Liver (tissue), 10 donors: ENCODE measurements at places on chromosomes 5 and 9. TPM values are rescaled to one million over a fixed set of nuclear protein-coding genes. Genes with fewer than 3 reads are reported as not detected.

GRCh38 chr5:57209316-57210040 lies 35.6 kb downstream of the GPBP1 start:
- DNase-seq = no peak

GRCh38 chr9:103789686-103790085 lies 304.4 kb upstream of the SMC2 start:
- no peak for DNase-seq

GRCh38 chr5:57382655-57383054 lies 100.0 kb downstream of the ACTBL2 start:
- no peak for DNase-seq

DNA sequence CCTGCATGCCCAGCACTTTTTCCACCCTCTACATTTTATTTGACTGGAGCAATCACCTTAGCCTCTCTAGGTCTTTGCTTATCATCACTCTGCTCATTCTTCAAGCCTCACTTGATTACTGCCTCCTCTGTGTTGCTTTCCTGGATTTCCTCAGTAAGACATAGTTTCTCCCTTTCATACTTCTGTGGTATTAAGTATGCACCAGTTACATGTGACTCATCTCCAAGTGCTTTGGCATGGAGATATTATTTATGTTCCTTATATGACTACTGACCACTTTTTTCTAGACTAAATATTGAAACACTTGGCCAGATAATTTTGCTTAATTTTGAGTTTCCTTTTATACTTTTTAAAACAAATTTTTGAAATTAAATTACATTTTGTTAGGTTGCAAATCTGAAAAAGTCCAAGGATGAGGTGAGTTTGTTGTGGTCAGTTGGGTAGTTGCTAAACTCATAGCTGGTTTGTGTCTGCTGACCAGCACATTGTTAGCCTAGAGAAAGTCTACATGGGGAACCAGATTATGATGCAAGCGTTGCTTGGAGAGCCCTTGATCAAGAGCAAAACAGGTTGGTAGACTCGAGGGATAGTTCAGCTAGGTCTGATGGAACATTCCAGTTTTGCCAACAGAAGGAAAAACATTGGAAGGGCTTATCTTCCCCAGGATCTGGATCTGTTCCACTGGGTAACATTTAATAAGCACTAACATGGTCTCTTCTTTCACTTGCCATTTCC lies 140.2 kb downstream of the TMC1 start:
- no peak for DNase-seq

- DNase-seq = no peak
Observed at GRCh38 chr5:171342362-171343111, 33.5 kb downstream of the TLX3 start.

DNA sequence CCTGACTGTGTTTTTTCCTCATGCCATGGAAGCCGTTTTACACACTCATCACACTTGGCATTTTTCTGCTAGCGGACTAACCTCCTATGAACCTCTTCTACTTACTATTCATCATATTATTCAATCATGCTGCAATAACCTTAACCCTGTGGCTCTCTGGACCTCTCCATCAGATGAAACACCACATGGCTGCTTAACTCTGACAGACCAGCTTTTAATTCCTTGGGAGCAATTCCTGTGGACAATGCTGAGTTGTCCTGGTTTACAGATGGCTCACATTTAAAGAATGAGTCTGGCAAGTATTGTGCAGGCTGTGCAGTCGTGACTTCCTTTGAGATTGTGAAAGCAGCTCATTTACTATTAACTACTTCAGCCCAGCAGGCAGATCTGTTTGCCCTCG lies 9.0 kb downstream of the OR1J1 start:
- DNase-seq = no peak

The HSPB3 gene
- not detected for total RNA-seq

The PCDHAC1 gene
- 0.25 TPM for total RNA-seq

The PCDHGA10 gene
- 3.9 TPM for total RNA-seq

The SMIM3 gene
- total RNA-seq = 3.9 TPM
